ENCODE measurements at places on chromosomes 6 and 20.
A peak's percentile ranks its signal among the peaks of the same experiment; 100 is the strongest.

GRCh38 chr20:32674362-32674789, 635 bp upstream of the C20orf203 start:
- DNase-seq: peak; percentile 71

DNA sequence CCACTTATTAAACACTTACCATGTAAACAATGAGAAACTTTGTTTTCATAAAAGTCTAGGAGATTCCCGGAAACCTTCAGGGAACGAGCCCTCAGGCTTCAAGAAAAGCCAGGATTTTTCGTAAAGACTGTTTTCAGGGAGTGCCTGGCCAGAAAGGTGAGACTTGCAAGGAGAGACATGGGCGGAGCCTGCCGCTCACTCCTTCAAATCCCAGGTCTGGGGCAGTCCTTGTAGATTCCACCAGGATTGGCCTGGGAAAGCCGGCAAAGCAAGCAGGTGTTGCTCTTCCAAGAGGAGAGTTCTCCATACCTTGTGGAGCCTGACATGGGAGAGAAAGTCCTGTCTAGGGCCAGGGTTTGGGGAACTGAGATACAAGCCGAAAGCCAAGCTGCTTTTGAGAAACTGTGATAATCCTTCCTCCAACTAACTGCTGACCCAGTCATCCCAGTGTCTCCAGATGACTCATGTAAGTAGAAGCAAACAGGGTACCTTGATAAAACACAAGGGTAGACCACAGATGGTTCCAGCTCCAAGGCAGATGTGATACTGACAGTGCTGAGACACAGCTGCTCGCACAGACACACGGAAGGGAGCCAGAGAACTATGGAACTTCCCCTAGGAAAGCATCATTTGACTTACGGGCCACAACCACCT, 69.4 kb upstream of the NAA20 start:
- DNase-seq: peak; percentile 72

DNA sequence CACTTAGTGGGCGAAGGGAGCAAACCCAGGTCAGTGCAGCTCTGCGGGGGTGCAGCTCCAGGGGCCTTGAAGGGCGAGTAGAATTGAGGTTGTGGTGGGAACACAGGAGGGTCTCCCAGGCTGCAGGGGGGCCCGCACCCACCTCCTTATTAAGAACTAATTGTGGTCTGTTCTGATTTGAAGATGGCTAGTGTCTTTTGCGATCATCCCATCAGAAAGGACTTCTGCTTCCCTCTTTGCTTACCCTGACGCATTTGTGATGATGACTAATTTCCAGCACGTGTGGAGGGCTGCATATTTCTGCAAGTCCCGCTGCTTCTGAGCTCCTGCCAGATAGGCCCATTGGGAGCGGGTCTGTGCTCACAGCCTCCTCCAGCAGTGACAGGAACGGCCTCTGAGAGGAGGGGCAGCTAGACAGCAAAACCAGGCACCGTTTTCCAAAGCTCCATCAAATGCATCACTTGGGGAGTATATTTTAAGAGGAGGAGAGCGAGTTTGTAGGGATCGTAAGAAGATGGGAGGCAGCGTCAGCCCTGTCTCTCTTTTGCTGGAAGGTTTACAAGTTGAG, 268.9 kb downstream of the CDH4 start:
- no peak for DNase-seq

GRCh38 chr20:63889241-63890200, 5.4 kb upstream of the DNAJC5 start:
- no peak for DNase-seq

DNA sequence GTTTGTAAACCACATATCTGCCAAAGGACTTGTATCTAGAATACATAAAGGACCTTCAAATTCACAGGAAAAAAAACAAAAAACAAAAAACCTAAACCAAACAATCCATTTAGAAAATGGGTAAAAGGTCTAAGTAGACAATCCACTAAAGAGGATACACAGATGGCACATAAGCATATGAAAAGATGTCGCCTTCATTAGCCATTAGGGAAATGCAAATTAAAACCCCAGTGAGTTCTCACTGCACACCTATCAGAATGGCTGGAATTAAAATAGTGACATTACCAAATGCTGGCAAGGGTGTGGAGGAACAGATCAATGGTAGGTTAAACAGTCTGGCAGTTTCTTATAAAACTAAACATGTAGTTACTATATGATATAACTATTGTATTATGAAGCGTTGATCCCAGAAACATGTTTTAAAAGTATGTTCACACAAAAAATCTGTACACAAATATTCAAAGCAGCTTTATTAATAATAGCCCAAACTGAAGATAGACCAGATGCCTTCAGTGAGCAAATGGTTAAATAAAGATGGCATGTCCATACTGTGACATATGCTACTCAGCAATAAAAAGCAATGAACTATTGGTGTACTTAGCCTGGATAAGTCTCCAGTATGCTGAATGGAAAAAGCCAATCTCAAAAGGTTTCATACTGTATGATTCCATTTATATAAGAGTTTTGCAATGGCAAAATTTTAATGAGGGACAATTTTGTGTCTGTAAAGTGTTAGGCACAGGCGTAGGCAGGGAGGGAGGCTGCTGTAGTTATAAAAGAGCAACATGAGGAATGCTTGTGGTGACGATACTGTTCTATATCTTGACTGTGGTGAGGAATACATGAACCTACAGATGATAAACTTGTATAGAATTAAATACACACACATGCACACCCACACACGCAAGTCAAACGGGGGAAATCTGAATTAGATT, 43.9 kb downstream of the PLCB1 start:
- no peak for DNase-seq

- no peak for DNase-seq
These were observed 132.4 kb downstream of the BCAS1 start for GRCh38 chr20:53937929-53938367.

GRCh38 chr6:123940551-123940950, 136.9 kb downstream of the NKAIN2 start:
- no peak for DNase-seq

DNA sequence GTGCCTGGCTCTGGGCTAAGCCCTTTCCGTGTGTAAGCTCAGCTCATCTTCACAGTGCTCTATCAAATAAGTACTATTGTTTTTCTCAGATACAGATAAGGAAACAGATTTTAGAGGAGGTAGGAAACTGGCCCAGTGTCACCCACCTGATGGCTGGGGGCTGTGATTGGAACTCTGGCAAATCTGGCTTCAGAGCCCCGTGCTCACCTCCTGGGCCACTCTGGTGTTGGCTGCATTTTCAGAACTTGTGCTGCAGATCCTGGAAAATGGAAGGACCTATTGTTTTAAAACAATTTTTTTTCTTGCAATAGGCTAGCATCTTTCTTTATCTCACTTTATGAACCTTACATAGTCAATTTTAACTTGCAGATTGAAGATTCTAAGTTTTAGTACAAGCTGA, 5.7 kb downstream of the STX16 start:
- no peak for DNase-seq

GRCh38 chr6:12007473-12007872, 4.6 kb upstream of the HIVEP1 start:
- no peak for DNase-seq

DNA sequence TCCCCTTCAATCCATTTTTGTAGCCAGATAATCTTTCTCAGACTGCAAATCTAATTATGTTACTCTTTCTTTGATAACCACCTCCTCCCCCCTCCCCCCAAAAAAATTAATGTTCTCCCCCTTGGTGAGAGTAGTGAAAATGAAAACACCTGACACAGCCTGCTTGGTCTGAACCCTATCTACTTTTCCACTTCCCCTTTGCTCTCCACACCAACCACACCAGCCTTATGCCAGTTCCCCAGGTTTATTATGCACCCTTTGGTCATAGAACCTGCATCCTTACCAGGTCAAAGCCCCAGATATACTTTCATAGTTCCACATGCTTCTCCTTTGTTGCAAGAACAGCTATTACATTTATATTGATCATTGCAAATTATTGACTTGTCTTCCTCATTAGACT, 19.4 kb downstream of the PFDN4 start:
- no peak for DNase-seq

- no peak for DNase-seq
These were observed 25.7 kb downstream of the NTSR1 start for GRCh38 chr20:62734326-62734725.

DNA sequence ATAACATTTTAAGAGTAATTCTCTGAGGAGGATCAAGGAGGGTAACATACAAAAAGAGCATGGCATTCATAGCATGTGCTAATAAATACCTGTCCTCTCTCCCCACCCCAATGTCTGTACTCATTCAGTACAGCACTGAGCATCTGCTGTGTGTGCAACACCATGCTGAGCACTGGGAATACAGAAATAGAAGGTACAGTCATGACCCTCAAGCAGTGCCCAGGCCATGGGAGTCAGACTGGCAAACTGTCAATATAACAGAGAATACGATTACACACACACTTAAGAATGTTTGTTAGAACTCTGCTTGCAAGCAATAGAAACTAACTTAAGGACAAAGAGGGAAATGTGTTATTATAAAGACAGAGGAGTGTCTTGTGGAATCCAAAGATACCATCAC, 24.7 kb upstream of the ZFAND3 start:
- DNase-seq: no peak

- no peak for DNase-seq
These were observed 609.3 kb upstream of the IMPG1 start for GRCh38 chr6:76681781-76682180.

DNA sequence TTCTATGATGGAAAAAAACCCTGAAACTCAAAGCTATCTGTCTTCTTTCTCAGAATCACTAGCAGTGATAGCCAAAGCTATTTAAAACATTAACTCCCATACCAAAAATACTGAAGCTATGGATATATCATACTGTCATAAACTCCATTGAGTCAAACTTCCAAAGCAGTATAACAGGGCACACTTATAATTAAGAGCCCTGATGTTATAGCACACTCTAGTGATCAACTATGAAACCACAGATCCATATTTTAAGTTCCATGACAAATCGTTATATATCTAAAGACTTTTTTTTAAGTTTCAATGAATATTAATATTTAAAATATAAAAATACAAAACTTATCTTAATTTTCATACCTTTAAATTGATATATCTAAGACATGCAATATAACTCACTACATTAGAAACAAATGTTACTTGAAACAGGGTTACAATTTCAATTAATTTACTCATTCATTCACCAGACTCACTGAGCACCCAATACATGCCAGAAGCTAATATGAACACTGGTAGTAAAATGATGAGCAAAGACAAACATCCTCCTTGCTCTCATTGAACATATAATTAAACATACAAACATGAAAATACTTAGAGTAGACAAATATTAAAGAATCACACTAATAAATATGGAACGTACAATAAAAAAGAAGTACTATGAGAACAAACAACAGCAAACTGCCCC, 69.3 kb downstream of the IBTK start:
- DNase-seq: no peak

GRCh38 chr6:13383328-13384163, 55.2 kb upstream of the TBC1D7 start:
- peak; percentile 46 for DNase-seq

DNA sequence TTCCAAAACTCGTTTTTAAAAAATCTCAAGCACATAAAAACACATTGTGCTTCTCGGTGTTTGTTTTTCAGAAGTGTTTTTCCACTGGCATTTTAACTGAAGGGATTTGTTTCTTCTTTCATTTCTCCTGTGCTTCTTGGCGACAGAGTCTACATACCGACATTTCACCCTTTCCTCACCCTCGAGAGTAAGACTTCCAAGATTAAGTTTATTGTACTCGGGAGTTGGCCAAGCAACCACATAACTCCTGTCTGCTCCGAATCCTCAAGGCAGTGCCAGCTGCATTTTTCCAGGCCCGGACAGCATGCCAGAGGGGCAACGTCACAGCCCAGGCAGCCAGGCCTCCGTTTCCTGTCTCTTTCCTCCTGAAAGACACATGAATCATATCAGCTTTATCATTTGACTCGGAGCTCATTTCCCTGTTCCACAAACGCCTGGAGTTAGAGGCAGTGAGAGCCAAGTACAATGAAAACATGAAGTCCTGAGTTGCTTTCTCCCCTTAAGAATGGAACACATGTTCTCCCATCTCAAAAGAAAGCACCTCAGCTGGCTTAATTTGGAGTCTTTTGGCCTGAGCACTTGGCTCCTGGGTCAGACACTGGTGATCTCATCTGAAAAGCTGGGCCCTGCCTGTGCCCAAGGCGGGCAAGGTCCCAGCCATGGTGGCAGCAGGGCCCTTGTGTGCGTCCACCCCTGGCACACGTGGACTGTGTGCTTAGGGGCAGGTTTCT, 23.2 kb upstream of the FAM50B start:
- no peak for DNase-seq
